ENCODE measurements at places on chromosomes 12 and 14.

- no peak for DNase-seq
These were observed 376.8 kb downstream of the RPS29 start for GRCh38 chr14:49209416-49209815.

DNA sequence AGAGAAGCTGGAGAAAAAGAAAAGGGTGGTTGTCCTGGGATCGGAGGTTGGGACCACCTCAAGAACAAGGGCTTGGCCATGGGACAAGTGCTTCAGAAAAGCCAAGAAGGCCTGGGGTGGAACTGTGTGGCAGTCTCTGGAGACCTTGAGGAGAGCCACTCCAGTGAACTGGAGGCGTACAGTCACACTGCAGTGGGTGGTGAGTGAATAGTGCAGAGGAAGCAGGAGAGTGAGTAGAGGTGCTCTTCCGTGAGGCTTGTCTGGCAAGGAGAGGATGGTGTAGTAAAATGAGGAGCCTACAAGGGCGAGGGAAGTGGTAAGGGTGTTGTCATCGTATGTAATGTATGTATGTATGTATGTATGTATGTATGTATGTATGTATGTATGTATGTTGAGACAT is 20.9 kb downstream of the RASSF3 start:
- no peak for DNase-seq

DNA sequence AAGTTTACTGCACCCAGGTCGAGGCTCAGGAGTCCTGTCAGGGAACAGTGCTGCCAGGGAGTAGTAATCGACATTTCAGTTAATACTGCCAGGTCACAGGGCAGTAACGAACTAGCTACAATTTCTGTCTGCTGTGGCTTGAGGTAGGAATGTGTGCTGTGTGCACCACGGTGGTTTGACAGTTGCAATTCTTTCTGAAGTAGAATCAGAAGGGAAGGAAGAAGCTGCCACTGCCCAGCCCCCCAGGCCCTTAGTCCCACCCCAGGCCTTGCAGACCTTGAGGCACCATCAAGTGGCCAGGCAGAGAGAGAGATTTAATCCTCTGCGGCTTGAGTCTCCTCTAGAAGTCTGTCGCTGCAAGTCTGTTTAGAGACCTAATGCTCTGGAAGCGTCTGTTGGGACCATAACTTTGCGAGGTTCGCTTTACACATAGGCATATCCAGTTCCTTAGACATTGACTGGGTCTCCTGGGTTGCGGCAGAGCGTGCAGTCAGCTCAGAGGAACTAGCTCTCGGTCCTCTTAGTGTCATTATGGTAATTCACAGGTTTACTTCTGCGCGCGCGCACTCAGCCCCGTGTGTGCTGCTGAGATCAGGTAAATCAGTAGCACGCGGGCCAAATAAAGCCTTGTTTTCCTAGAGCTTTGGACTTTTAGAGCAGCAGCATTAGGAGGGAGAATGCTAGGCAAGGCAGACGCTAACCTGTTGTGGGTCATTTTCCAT is 9.8 kb downstream of the NKX2-1 start:
- no peak for DNase-seq

DNA sequence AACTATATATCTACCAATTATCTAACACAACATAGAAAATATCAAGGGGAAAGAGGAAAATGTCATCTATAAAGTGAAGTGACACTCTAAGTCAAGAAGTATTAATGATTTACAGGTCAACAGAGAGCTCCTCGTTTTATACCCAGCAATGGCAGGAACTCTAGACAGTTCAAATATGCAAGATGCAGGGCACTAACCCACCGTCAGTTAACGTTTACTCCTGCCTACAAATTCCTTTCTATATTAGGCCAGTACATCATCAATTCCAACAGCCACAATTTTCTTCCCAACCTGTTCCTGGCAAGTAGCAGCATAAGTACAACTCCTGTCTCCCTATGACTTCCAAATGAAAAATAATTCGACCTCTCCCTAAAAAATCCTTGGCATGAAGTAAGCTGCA is 9.0 kb upstream of the KANSL2 start:
- no peak for DNase-seq

- DNase-seq, result no peak
These were observed 152.8 kb upstream of the MAX start for GRCh38 chr14:65255029-65255545.

DNA sequence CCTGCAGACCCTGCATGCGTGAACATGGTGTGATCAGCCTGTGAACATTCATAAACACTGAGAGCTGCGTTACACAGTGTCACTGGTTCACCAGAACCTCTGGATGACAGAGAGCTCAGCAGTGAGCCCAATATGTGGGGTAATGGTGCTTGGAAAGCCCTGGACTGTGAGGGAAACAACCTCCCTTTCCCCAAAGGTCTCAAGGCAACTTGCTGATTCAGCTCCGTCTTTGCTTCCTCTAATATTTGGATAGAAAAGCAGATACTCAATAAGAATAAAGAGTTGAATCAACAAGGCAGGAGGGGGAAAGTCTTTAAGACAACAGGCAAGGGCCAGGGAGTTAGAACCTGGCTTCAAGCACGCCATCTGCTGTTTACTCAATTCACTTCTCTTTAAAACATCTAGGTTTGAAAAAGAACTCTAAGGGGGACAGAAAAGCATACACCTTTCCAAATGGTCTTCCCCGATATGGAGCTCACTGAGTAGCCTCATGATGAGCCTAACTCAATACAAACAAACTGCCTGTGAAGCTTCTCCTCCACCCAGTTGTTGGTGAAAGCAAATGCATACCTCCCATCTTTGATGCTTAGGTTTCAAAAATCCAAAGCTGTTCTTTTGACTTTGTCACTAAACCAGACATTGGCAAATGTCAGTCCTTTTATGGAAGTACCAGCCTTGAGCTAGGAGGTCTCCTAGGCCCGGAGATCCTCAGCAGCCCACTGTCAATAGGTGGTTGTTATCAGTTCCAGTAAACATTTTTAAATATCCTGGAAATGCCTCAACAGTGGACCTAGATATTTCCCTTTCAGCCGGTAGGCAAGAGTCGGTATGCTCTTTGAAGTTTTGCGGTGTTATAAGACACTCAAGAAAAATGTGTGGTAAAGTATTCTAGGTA is 76.1 kb downstream of the SAMD4A start:
- no peak for DNase-seq

- DNase-seq, result no peak
These were observed 32.4 kb downstream of the PRPF40B start for GRCh38 chr12:49655595-49656236.

- no peak for DNase-seq
These were observed 13.2 kb downstream of the PGF start for GRCh38 chr14:74942181-74942580.

DNA sequence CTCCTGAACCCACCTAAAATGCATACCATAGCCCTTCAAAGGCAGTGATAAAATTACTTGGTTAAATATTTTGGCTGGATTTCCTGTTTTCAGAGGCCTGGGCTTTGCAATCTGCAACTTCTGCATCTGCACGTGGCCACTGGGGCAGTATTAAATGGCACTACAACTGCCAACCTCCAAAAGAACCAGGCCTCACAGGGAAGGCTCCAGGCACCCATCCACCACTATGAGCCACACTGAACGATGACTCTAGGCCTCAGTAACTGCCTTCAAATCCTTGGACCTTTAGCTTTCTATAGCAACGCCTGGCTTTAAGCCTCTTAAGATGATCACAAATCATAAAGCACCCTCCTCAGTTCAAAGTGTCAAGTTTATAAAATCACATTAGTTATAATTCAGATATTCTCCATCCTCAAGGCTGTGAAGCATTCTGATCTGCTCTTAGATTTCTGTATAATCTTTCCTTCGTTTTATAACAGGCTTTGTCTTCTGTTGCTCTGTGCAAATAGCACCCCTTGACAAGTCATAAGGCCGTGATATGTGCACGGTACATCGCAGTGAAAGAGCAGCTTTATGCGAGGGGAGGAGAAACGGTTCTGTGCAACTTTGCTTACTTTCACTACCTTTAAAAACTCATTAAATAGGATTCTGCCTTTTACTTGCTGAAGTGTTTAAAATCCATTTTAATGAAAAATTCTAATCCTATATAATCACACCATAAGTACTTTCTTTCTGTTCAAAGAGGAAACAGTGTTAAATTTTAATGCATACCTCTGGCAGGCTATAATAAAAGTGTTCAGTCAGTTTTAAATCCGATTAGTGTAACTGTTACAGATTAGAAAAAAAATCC is 196.4 kb upstream of the G2E3 start:
- no peak for DNase-seq

DNA sequence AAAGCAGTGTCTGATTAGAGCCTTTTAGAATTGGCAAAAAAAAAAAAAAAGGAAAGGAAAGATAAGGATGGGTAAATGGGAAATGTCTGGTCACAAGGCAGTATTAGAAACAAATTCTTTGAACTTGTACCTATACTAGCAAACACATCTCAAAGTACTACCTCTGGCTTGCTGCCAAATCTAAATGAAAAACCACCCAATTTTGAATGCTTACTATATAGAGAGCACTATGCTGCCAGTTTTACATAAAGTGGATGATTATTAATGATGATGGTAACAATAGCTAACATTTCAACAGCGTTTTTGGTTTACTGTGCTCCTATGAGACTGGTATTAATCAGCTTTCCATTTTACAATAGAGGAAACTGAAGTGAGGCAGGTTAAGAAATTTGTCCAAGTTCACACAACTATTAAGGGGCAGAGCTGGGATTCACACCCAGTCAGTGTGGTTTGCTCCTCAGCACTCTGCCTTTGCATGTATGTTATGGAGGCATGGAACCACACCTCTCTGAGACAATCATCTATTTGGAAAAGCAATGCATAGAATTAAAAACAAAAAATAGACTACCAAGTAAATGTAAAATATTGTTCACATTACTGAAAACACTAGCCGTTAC is 34.2 kb downstream of the ATP2B1 start:
- no peak for DNase-seq

DNA sequence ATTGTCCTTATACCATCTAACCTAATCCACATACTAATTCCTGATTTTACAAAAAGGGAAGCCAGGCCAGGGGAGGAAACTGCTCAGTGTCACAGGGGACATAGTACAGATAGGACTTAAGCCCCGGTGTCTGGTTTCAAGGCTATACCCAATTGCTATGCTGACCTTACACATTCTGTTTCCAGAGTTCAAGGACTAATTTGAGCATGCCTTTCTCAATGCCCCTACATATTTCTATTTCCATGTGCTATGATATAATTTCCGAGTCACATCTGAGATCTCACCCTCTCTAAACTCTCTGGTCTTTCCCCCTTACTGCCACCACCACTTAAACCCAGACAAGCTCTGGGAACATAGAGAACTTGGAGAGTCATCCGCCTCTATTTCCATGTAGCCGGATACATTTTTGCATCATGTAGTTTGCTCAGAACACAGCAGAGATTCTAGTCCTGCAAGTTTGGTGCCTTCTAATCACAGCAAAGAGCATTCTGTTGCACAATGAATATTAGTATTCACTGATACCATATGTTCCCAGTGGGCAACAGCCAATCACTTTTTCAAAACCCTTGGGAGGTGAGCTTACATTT is 34.2 kb downstream of the PPM1H start:
- DNase-seq, result no peak

DNA sequence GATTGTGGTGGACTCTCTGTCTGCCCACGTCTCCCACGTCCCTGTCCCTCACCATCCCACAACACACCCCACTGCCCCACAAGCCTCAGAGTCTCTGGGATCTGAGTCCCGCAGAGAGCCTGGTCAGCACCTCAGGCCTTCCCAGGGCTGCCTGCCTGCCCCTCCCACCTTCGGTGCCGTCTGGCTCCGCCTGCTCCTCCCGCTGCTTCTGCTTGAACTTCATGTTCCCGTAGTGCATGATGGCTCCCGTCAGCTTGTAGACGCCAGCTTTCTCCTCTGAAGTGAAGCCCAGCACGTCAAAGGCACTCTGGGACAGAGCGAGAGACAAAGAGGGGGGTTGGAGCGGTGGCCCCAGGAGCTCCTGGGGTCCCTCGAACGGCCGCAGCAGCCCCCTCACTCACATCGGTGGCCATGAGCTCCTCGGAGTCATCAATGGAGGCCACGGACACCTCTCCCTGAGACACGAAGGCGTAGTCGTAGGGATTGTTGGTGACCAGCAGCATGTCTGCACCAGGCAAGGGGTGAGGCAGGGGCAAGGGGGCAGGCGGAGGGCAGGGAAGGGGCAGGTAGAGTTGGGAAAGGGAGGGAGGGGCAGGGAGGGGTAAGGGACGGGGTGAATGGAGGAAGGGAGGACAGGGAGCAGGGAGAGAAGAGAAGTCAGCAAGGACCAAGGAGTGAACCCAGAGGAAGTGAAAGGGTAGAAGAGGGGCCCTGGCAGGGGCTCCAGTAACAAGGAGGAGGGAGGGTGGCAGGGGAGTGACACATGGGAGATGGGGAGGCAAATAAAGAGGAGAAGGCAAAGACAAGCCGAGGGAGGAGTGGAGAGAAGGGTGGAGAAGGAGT is 5.6 kb downstream of the MYH6 start:
- DNase-seq, result no peak

DNA sequence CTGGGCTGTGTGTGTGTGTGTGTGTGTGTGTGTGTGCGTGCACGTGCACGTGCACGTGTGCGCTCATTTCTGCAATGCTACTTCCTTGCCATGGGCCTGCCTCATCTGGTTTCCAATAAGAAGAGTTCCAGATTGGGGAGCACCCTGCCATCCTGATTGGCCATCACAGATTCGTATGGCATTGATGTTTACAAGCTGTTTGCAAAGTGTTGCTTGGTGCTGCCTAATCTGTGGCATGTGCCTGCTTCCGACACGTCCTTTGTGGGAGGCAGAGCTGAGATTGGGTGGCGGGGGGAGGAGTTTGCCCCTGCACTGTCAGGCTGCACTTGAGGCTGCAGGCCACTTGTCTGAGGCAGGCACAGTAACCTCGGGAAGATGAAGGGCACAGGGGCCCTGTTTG is 39.2 kb downstream of the SAMD4A start:
- DNase-seq, result no peak

- DNase-seq, result no peak
These were observed 138.6 kb downstream of the RPS29 start for GRCh38 chr14:49447540-49448107.

Data from NCI-H1048 (cell line).